ENCODE measurements at places on chromosomes 7 and 10.

DNA sequence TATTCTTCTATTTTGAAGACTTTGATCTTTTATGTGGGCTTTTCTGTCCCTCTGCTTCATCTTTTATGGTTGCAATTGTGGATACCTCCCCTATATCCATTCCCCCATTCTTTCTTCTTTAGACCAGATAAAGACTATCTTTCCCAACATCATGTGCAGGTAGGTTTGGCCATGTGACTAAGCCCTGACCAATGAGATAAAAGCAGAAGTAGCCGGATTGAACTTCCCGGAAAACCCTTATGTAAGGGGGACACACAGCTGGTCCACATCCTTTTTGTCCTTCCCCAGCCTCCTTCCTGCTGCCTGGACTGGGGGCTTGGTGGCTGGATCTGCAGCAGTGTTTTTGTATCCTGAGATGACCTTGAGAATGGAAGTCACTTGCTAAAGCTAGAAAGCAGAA is 33.5 kb upstream of the EXOC6 start:
- DNase-seq: no peak

DNA sequence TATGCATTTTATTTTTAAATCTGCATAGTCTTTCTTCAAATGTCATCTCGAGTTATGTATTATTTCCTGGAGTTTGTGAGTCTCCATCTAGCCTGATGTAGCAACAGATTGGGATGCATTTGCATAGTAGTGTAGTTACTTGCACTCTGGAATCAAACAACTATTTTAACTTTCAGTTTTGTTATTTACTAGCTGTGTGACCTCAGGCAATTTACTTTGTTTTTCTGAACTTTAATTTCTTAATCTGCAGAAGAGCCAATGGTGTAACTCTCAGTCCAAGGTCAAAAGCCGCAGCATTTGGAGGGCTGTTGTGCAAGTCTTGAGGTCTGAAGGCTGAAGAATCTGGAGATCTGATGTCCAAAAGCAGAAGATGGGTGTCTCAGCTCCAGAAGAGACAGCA is 175.8 kb upstream of the SORCS1 start:
- no peak for DNase-seq

DNA sequence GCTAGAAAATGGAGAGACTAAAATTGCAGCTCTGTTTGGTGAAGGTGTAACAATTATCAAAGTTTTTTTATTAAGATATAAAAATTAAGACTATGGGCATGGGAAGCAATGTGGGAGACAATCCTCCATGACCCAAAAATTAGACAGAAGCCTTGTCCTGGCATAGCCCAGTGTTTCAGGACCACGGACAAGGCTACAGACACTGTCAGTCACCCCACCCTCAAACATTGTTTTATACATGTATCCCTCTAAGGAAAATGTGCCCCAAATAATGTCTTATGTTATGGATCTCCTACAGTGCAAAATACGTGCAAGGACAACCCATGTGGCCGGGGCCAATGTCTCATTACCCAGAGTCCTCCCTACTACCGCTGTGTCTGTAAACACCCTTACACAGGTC is 24.0 kb downstream of the HABP2 start:
- no peak for DNase-seq

- no peak for DNase-seq
Measured at GRCh38 chr7:12450615-12451014, 47.0 kb upstream of the VWDE start.
